ENCODE measurements at places on chromosomes 5 and 9.

- no peak for DNase-seq
These were observed 25.0 kb downstream of the FAM163B start for GRCh38 chr9:133584167-133584558.

GRCh38 chr9:114092336-114092735 lies 6.8 kb downstream of the KIF12 start:
- DNase-seq: no peak

DNA sequence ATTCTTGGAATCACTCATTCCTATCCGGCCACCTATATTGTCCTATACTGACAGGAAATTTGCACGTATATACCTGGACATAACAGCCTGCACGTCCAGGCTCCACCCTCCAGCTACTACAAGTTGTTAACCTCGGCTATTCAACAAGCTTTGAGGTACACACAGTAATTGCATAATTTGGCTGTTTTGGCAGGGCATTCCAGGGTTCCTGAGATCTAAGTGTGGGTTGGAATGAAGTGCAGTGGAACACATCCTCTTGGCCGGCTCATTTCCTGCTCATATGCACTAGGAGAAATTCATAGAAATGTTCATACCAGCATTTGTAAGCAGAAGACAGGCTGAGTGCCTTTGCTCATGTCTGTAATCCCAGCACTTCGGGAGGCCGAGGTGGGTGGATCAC lies 222.3 kb downstream of the FBXL7 start:
- DNase-seq: no peak

- no peak for DNase-seq
These were observed 21.4 kb downstream of the IPPK start for GRCh38 chr9:92648474-92648971.

GRCh38 chr9:127114606-127115005 lies 7.8 kb downstream of the ANGPTL2 start:
- no peak for DNase-seq

GRCh38 chr9:81621118-81621517 lies 68.2 kb downstream of the TLE1 start:
- no peak for DNase-seq

GRCh38 chr5:1878050-1878849 lies 4.5 kb downstream of the IRX4 start:
- DNase-seq: no peak

DNA sequence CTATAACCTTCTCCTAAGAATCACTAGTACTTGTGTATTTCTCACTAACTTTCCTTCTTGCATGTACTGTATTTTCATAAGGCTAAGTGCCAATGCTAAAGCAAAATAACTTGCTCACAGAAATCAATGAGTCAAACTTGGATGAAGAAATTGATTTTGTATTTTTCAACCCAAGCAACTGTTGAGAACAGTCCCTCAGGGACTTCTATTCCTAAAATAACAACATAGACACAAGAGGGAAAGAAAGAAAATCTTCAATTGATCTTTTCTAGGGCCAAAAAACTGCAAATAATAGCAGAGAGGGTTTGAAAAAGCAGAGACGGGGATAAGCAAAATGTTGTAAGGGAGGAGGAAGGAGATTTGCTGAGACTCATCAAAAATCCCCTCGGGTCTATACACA lies 69.8 kb downstream of the HABP4 start:
- no peak for DNase-seq

- DNase-seq: peak; percentile 76
These were observed 95.9 kb downstream of the UGCG start for GRCh38 chr9:111992523-111992922.

GRCh38 chr9:109414125-109414785 lies 83.9 kb downstream of the PTPN3 start:
- peak; percentile 80 for DNase-seq

DNA sequence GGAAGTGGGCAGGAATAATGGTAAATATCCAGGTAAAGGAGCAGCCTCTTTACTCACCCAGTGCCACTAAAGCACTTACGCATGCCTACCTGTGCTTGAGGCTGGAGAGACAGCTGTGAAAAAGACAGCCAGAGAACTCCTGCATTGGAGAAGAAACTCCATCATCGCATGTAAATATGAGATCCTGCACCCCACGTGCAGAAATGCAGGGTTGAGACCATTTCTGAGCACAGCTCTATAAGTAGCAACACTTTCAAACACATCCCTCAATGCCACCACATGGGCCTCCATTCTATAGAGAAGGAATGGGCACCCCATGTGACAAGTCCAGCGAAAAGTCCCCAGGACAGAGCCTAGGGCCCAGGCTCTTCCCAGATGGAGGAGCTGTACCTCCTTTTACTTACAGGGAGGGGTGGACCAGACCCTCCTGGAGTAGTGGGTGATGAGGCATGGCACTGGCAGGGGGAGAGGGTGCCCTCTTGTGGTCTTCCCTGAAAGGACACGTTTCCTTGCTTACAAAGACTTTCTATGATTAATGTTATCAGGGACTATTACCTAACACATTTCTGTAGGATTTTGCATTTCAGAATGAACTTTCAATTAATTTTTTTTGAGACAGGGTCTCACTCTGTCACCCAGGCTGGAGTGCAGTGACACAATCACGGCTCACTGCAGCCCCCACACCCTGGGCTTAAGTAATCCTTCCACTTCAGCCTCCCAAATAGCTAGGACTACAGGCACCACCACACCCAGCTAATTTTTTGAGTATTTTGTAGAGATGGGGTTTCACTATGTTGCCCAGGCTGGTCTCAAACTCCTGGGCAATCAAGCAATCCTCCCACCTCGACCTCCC lies 55.3 kb upstream of the IL17B start:
- DNase-seq: peak; percentile 40

DNA sequence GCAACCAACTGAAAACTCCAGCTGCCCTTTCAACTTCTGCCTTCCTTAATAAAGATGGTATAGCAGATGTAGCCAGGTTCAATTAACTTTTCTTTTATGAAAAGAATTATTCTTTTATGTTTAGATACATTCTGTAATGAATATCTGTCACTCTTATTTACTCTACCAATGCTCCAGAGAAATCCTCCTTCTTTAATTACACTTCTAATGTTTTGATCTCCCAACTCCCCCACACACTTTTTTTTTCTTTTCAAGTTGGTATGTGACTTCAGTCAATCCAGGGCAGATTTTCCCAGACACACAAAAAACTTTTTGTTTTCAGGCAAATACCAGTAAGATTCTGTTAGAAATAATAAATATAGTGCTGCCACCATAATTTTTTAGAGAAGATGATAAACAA lies 1000.0 kb upstream of the DMAC1 start:
- DNase-seq: no peak

DNA sequence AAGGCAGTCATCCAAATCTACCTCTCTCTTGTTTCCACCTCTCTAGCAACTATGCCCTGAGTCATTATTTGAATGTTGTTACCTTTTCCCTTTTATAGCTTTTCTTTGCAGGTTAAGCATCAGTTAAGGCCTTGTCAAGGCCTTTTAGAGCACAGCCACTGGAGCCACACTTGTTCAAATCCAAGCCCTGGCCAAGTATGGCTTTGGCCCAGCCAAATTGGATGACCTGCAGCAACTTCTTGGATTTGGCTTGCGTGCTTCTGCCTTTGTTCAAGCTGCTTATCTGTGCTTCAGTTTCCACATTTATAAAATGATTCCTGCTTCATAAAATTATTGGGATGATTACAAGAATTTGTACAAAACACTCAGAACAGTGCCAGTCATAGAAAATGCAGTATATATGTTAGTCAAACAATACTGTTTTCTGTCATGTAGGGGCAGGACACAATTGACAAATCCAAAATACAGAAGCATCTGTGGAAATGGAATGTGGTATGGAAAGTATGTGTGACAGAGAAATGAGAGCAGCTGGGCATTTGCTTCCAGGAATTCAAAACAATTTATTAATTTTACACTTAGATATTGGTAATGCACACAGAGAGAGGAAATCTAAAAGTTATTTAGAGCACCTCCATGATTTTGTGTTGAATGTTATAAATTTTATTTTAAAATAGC lies 17.9 kb upstream of the RLN1 start:
- DNase-seq: no peak

DNA sequence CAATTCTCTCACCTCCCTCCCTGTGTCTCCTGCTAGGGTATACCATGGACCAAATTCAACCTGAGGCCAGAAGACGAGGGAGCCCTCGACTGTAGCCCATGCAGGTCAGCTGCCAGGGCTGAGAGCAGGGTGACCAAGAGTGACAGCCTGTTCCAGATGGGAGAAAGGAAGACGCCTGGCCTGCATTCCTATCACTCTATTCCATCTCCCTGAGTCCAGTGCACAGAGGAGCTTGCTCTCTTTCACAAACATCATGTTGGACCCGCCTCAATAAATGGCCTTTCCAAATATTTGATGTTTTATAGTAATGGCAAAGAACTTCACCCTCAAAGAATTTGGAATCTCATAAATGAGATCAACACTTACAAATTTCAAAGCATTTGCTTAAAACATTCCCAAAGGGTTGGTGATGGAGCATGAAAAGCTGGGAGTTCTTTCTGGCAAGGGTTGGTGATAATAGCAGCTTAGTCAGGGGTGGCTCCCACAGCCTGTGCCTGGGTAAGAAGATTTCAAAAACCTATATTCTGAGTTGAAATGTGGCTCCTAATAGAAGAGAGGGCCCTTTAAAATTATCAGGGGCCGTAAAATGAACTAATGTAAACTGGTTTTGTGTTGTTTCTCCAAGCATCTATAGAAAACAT lies 393.1 kb downstream of the EFNA5 start:
- DNase-seq: no peak

- no peak for DNase-seq
These were observed 214.7 kb downstream of the ICE1 start for GRCh38 chr5:5637173-5637572.

GRCh38 chr5:90446961-90447360 lies 27.6 kb downstream of the MBLAC2 start:
- DNase-seq: no peak

DNA sequence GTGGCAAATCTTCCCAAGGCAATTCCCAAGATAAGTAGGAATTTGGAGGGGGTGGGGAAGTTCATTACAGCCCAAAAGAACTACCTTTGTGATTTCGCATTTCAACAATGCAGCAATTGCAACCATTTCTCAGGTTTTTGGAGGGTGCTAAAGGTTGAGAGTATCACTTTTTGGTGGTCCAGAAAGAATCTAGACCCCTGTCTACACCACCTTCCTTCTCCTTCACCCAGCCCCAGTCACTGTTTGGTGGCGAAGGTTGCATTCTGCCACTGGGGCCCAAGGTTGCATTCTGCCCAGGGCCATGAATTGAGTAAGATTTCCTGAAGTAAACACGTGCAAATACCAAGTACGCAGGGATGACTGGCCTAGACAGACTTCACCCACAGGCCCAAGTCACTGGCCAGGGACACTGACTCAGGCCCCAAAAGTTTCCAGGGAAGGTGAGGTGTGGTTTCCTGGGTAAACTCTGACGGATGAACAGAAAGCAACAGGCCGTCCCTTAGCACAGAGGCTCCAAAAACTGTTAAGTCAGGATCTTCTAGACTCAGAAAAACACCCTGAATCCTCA lies 5.7 kb downstream of the PDE6A start:
- no peak for DNase-seq

- DNase-seq: no peak
These were observed 3.1 kb upstream of the STC2 start for GRCh38 chr5:173331287-173331686.

GRCh38 chr5:7377761-7378160 lies 18.2 kb upstream of the ADCY2 start:
- no peak for DNase-seq

DNA sequence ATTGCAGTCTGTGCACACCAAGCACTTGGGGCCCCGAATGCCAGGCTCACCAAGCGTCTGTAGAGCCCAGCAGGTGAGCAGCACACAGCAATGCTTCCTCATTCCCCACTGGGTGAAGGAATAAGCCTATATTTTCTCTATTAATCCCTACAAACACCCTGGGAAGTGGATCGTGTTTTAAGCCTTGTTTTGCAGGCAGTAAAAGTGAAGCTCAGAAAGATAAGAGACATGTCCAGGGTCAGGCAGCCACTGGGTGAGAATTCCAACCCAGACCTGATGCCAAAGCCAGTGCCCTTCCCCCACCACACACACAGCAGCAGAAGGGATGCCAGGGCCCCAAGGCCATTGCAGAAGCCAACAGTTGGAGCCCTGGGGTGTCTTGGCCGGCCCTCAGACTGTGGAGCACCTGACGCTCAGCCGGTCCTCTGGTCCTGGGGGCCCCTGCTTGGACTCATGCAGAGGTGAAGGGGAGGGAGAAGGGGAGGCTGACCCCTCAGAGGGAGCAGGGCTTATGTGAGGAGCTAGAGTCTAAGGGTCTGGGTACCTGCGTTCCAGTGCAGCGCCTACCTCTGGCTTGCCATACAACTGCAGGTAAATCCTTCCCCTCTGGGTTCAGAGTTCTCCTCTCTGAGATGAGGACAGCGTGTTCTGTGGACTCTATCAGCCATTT lies 26.3 kb upstream of the SYNPO start:
- no peak for DNase-seq

GRCh38 chr9:93181672-93182435 lies 2.1 kb upstream of the WNK2 start:
- DNase-seq: no peak

GRCh38 chr5:161966564-161966963 lies 101.0 kb upstream of the GABRG2 start:
- peak; percentile 14 for DNase-seq

DNA sequence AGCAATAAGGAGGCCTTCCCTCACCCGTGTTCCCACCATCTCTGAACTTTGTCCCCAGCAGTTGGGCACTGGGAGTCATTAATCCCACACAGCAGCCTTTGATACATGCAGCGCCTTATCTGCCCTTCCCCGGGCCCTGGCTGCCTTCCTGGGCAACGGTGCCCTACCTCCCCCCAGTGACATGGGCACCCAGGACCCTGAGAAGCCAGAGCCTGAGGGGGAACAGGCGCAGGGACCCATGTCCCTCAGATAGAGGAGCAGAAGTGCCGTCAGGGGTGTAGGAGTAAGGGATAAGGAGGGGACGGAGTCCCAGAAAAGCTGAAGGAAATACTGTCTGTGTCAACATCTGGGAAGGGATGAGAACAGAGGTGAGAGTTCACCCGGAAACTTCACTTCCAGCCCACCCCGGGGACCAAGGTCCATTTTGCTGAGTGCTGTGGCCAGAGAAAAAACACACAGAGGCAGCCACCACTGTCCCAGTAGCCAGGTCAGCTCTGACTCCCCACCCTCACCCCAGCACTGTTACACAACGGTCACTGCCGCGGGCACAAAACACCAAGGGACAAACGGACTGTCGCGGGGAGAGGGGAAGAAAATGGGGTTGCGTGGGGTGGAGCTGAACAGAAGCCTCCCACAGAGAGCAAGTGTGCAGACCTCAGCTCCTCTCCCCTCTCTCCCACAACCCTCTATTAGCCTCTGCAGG lies 3.8 kb downstream of the PCDH1 start:
- DNase-seq: no peak

- peak; percentile 66 for DNase-seq
These were observed 722 bp downstream of the CDC42SE2 start for GRCh38 chr5:131264451-131265099.

DNA sequence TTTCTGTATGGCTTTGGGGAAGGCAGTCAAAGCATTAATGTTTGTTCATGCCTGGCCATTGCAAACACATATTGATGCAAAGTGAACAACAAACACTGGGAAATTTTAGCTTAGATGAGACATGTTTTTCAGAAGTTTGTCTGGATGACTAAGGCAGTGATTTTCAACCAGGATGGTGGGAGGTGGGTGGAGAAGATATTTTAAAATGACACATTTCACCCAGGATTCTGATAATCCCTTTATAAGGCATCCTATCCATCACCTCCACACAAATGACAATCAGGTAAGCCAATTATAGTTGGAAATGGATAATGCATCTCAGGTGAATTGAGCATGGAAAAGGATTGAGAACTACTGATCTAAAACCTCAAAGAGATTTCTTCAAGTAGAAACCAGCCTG lies 57.4 kb upstream of the SV2C start:
- no peak for DNase-seq

Measured in MM.1S (cell line).